Anterior cingulate cortex (tissue), 58 donors: ENCODE measurements at places on chromosomes 7 and 10.

GRCh38 chr10:46539596-46540411 lies 16.7 kb downstream of the GPRIN2 start:
- no peak for DNase-seq

DNA sequence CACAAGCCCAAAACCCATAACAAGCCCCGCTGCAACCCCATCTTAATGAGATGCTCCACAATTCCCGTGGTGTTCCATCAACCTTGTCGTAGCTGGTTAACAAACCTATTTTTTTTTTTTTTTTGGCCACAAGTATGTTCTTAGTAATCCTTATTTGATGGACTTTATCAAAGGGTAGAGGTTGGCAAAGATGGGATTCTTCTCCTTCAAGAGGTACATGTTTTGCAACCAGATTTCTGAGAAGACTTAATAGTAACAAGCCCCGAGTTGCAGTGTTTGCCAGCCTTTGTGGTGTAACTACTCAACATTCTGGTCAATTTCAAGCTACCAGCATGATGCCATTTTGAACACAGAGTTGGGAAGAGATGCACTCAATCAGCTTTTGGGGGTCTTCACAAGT lies 181.7 kb downstream of the NRP1 start:
- no peak for DNase-seq

DNA sequence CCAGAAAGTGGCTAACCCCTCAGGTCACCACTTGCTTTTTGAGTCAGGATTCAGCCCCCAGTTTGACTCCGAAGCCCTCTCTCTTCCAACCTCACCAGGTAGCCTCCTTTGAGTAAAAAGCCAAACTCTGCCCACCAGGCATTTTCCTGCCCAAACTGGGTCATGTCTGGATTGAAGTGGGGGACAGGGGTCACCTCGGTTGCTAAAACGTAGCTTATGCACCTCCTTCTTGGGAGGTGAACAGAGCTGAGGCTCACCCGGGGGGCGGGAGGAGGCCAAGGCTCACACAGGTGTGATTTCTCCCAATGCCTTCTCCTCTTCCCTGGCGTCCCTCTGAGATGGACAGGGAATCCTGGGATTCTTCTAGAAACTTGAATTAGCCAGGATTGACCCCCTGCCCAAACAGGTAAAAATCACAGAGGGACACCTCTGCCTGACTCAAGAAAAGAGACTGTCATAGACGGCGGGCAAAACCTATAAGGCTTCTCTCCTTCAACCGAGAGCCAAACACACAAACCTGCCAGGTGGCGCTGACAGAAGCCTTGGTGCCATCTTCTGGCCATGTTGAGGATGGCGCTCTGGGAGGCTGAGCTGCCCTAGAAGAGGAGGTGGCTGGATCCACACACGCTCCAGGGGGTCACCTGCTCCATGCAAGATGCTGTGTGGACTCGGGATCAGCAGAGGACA lies 51.6 kb downstream of the PRLHR start:
- DNase-seq, result no peak

DNA sequence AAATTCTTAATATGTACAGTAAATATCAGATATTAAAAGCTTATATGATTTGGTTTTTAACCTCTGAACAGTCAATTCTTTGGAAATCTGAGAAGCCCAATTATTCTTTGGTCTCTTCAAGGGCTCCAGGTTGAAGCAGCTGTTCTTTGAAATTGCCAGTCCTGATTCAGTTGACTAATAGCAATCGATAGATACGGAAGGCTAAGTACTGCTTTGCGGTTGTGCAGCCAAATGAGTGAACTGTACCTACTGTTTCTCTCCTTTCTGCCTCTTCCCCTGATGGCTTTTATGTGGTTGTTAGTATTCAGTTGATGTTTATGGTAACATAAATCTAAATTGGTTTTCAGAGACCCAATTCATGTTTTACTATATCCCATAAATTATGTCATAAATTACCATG lies 103.1 kb upstream of the RPA3 start:
- DNase-seq, result no peak

- DNase-seq, result no peak
These were observed 182 bp downstream of the CCDC136 start for GRCh38 chr7:128791972-128792327.

DNA sequence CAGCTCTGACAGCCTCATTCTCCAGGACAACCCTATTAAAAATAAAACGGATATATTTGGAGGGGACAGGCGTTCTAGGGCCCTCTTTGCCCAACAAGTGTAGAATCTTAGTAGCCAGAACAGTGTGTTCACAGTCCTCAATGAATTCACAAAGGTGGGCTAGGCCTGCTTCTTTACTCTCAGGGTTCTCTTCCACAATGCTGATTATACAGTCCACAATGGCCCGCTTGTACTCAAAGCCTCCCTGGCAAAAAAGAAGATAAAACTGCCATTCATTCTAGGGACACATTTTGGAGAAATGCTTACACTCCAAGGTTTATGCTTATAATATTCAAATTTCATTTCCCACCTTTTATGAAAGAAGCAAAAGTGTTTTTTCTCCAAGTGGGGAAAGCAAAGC lies 62.6 kb downstream of the MEST start:
- DNase-seq, result no peak

GRCh38 chr7:55569269-55569663 lies 3.0 kb downstream of the VOPP1 start:
- DNase-seq, result no peak

- no peak for DNase-seq
These were observed 278.5 kb downstream of the REEP3 start for GRCh38 chr10:63799521-63800300.

DNA sequence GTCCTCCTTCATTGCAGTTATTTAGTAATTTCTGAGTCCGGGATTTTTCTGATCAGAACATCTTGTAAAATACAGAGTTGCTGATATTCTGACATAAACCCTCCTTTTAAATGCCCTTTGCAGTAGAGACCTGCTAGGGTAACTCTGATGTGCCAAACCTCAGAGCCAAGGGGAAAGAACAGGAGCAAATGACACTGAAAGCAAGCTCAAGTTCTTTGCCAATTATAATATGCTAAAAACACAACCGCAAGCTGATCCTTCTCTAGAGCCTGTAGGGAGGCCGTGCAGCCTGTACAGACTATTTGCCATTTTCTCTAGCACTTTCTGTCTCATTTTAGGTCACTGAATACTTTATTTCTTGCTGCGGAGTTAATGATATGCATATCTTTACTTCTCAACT lies 240.4 kb downstream of the CAMK1D start:
- no peak for DNase-seq

DNA sequence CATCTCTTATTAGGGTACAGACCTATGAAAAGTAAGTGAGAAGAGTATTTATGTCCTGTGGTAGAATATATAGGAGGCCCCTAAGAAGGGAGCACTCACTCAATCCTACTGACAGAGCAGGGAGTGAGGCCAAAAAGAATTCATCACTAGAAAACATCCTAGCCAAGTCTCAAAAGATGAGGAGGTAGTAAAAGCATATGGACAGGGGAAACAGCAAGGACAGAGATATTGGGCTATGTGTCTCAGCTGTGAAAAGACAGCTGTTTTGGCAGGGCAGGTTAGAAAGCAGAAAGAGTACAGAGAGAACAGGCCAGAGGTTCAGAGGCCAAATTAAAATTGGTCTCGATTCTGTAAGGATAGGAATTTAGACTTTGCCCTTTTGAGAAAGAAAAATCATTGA lies 548.3 kb upstream of the ANKRD30A start:
- DNase-seq, result no peak

GRCh38 chr7:156059369-156059768 lies 247.1 kb upstream of the SHH start:
- DNase-seq, result no peak

- no peak for DNase-seq
These were observed 488.5 kb downstream of the LRMDA start for GRCh38 chr10:75919913-75920312.

DNA sequence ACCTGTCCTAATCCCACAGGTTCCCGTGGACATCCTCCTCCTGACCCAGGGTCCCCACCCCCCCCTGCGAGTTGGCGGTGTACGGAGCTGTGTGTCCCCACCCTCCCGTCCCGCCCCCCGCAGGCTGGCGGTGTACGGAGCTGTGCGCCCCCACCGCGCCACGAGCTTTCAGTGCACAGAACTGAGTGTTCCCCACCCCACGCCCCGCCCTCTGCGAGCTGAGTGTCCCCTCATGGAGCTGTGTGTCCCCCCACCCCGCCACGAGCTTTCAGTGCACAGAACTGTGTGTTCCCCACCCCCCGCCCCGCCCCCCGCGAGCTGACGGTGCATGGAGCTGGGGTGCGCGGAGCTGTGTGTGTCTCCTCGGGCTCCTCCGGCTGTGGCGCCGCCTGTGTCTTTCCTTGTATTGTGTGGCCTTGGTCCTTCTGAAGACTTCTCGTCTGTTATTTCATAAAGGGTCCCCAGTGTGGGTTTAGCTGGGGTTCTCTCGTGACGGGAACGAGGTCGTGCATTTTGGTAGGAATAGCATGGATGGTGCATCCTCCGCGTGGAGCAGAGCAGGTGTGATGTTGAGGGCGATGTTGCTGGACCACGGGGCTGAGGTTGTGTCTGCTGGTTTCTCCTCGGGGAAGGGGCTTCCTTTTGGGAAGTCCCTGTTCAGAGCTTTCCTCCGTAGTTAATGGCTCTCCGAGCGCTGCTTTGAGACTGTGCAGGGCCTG lies 18.0 kb upstream of the JAKMIP3 start:
- DNase-seq, result no peak

- DNase-seq, result no peak
These were observed 43.6 kb downstream of the MINDY4 start for GRCh38 chr7:30814700-30815387.

- DNase-seq, result no peak
These were observed 213.7 kb downstream of the ITGB1 start for GRCh38 chr10:32744321-32744720.

GRCh38 chr7:51067757-51068156 lies 248.9 kb downstream of the COBL start:
- DNase-seq, result peak; percentile 17

GRCh38 chr10:6045314-6045848 lies 16.8 kb downstream of the IL2RA start:
- no peak for DNase-seq

- DNase-seq, result no peak
These were observed 91.3 kb downstream of the PPP1R17 start for GRCh38 chr7:31778296-31778695.

- no peak for DNase-seq
These were observed 52.5 kb downstream of the FAS start for GRCh38 chr10:89043052-89043451.

- no peak for DNase-seq
These were observed 66.4 kb downstream of the CPED1 start for GRCh38 chr7:121054925-121055324.

- DNase-seq, result no peak
These were observed 16.5 kb upstream of the UBE2D1 start for GRCh38 chr10:58318346-58318745.

DNA sequence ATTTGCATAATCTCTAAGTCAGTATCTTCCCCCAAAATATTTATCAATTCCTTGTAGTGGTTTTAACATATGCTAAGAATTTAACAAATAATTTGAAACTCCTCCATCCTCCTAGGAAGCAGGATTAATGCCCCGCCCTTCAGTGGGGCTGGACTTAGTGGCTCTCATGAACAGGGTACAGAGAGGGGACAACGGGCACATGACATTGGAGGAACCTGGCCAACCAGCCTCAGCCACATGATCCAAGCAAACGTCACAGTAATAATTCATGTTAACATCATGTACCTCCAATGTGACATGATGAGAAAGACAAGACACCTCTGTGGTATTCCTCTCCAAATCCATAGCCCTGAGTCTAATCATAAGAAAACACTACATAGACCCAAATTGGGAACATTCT lies 50.5 kb downstream of the NUDCD3 start:
- no peak for DNase-seq

DNA sequence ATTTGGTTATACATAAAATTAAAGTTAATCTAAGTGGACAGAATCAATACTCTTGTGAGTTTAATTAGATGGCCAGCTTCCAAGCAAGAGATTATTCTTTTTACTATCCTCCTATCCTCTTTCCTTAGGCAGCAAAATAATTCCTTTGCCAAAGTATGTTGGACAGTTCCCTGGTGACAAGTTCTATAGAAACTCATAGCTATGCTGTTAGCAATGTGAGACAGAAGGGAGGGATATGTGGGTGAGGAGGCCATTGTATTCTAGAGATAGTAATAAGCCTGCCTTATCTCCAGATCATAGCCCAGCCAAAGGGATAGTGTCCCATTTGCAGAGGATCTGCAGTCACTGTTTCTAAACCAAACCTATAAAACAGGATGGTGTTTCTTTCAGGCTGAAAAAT lies 181.6 kb upstream of the HDAC9 start:
- no peak for DNase-seq

DNA sequence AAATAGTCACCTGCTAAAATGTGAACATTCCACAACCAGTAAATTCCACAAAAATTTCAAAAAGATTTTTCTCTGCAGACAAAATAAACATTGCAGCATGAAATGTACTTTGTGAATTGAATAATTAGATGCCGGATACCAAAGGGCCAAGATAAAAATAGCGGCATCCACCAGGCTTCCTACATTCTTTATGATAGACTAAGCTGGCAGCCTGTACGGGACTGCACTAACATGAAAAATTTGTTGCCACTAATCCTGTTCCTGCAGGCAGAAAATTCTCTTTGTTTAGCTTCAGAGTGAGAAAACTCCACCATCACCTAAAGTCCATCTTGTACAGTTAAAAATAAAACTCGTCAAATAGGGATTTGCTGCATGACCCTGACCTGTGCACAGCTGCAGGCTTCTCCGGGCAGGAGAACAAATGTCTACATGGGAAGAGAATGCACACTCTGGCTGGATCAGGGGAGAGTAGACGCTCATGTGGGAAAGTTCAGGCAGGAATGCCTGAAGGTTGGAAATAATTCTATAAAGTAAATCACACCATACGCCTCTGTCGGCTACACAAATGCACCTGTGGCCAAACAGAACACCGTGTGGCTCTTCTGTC lies 15.6 kb upstream of the ADO start:
- DNase-seq, result no peak

DNA sequence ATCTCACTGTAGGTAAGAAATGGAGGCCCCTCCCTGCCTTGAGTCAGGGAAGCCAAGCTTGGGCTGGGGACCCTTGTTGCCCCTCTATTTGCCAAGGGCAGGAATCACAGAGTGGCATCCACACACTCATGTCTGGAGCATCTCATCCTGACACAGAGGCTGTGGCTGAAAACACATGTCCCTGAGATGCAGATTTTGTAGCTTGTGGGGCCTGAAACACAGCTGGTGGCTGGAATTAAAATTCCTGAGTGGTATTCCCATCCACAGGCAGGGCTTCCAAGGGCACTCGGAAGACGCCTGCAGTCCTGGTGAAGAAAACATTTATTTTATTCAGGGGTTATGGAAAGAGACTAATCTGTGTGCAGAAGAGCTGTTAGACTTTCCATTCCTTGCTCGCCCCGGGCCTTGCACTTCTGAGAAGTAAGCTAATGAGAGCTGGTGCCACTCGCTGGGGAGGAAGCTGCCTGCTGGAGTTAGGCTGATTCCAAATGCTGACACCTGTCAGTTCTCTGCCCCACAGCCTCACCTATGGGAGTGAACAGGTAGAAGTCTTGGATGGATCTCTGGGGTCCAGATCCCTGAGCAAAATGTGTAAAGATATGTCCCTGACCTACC lies 36.0 kb downstream of the C10orf120 start:
- DNase-seq, result no peak

GRCh38 chr10:108404155-108404554 lies 1239.6 kb upstream of the SORCS1 start:
- no peak for DNase-seq
